ENCODE measurements at places on chromosomes 12 and 14. TPM values are rescaled to one million over a fixed set of nuclear protein-coding genes. Genes with fewer than 3 reads are reported as not detected.

USP44 gene
- total RNA-seq = 3.7 TPM

P2RX2 gene
- total RNA-seq = not detected

NEUROD4 gene
- total RNA-seq = not detected

GRCh38 chr12:531951-532585 lies 72.3 kb downstream of the B4GALNT3 start:
- no peaks in the 10 kb centered on the region for H3K4me1 ChIP-seq
- no peak overlapping the region for H3K27ac ChIP-seq
- peaks cover 2% of the 10 kb centered on the region for H3K27me3 ChIP-seq
- DNase-seq = no peak
- no peak overlapping the region for H3K4me3 ChIP-seq
- peaks cover 2% of the 10 kb centered on the region for H3K36me3 ChIP-seq

GRCh38 chr12:91918431-91918830 lies 227.2 kb downstream of the BTG1 start:
- H3K4me1 ChIP-seq = peaks cover 3% of the 10 kb centered on the region
- no peak for DNase-seq
- H3K36me3 ChIP-seq = no peaks in the 10 kb centered on the region
- H3K4me3 ChIP-seq = no peak overlapping the region
- H3K27me3 ChIP-seq = no peaks in the 10 kb centered on the region

GRCh38 chr12:57734591-57734990 lies 4.0 kb downstream of the AGAP2 start:
- H3K36me3 ChIP-seq = peaks cover 68% of the 10 kb centered on the region
- peaks cover 13% of the 10 kb centered on the region for H3K4me1 ChIP-seq
- no peak overlapping the region for H3K27ac ChIP-seq
- H3K4me3 ChIP-seq = no peak overlapping the region
- no peaks in the 10 kb centered on the region for H3K27me3 ChIP-seq

- peaks cover 3% of the 10 kb centered on the region for H3K27me3 ChIP-seq
- H3K4me1 ChIP-seq = peaks cover 1% of the 10 kb centered on the region
- H3K27ac ChIP-seq = no peak overlapping the region
- peak; percentile 76 for DNase-seq
Observed at GRCh38 chr12:119938049-119938667, 50.9 kb upstream of the BICDL1 start.

- H3K4me1 ChIP-seq = peaks cover 22% of the 10 kb centered on the region
- H3K36me3 ChIP-seq = no peaks in the 10 kb centered on the region
- H3K4me3 ChIP-seq = no peak overlapping the region
- H3K27me3 ChIP-seq = no peaks in the 10 kb centered on the region
- peak; percentile 76 for DNase-seq
Observed at GRCh38 chr12:54358191-54358944, 5.9 kb downstream of the GPR84 start.

DNA sequence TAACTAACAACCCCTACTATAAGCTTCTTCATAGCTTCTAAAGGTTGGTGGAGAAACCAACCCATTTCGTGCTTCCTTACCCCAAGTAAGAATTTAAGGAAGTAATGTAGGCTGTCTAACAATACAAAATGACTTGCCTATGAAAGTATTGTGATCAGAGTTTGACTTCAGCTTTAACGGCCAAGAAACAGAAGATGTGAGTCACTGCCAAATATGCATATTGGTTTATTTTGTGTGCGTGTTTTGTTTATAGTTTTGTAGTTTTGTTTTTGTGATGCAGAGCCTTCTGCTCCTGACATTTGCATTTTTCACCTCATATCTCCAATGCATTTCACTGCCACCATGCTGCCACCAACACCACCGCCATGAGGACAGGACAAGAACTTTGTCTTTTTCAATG lies 146.0 kb downstream of the FBXL14 start:
- peaks cover 4% of the 10 kb centered on the region for H3K36me3 ChIP-seq
- no peak for DNase-seq
- H3K4me3 ChIP-seq = no peak overlapping the region

GRCh38 chr12:6914246-6914946 lies at the start of gene ENO2:
Gene ENO2 (plus strand): TSS chr12:6914580. CDS start chr12:6915833, 1,253 bp downstream.
- peak within 1 kb of the TSS; percentile 84 for H3K4me3 ChIP-seq
- peaks cover 24% of the 10 kb centered on the region for H3K36me3 ChIP-seq
- no peaks in the 10 kb centered on the region for H3K27me3 ChIP-seq
- H3K4me1 ChIP-seq = peaks cover 43% of the 10 kb centered on the region
- peak within 1 kb of the TSS; percentile 91 for H3K27ac ChIP-seq

- peak overlapping the region; percentile 33 for H3K27ac ChIP-seq
- peaks cover 40% of the 10 kb centered on the region for H3K36me3 ChIP-seq
- DNase-seq = no peak
- H3K4me3 ChIP-seq = no peak overlapping the region
- no peaks in the 10 kb centered on the region for H3K27me3 ChIP-seq
- H3K4me1 ChIP-seq = peaks cover 25% of the 10 kb centered on the region
Observed at GRCh38 chr14:74684434-74684833, 28.4 kb downstream of the AREL1 start.

GRCh38 chr12:109765446-109765810 lies 51.8 kb downstream of the FAM222A start:
- no peak for DNase-seq
- H3K27ac ChIP-seq = peak overlapping the region; percentile 52
- H3K27me3 ChIP-seq = no peaks in the 10 kb centered on the region
- H3K4me1 ChIP-seq = peaks cover 3% of the 10 kb centered on the region

DNA sequence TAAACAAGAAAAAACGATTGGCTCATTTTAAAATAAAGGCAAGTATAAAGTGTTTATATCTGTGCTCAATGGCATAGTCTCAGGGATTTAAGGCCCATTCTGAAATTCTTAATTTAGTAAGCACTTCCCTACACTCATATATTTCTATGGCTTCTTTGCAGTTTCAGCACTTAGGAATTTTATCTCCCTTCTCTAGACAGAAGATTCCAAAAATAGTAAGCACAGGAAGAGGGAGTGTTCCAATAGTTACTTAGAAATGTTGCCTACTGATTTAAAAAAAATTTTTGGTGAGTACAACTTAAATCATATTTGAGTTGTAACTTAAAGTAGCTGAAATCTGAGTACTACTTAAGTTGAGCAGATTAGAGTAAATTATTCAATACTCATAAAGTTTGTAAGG lies 19.8 kb downstream of the INSM2 start:
- DNase-seq = no peak
- no peak overlapping the region for H3K4me3 ChIP-seq
- H3K4me1 ChIP-seq = no peaks in the 10 kb centered on the region
- H3K27me3 ChIP-seq = no peaks in the 10 kb centered on the region

DNA sequence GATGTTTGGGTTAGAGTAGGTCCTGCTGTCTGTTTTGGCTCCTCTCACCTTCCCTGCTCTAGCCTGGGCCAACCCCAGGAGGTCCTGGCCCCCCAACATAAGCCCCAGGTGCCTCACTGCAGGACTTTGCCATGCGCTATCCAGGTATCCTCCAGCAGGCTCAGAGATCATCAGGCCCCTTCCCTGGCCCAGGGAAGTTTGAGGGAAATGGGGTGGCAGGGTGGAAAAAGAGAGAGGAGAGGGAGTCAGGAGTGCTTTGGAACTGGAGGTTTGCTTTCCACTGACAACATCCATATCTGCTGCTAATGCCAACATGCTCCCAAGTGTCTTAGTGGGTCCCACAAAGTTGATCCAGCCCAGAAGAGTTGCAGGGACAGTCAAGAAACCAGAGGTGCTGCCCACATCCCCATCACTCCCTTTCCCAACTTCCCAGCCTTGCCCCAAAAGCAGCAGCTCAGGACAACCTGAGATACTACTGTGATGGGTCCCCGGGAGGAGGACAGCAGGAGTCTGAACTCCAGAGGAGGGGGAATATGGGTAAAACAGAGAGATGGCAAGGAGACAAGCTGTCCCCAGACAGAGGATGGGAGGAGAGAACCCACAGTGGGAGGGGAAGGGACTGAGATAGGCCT lies 677 bp downstream of the TNS2 start:
- no peaks in the 10 kb centered on the region for H3K36me3 ChIP-seq
- H3K4me3 ChIP-seq = no peak overlapping the region
- H3K27me3 ChIP-seq = peaks cover 3% of the 10 kb centered on the region
- H3K27ac ChIP-seq = peak overlapping the region; percentile 7
- DNase-seq = no peak
- peaks cover 41% of the 10 kb centered on the region for H3K4me1 ChIP-seq

GRCh38 chr14:34872822-34873588 lies 2.2 kb downstream of the BAZ1A start:
- H3K4me1 ChIP-seq = peaks cover 47% of the 10 kb centered on the region
- peaks cover 31% of the 10 kb centered on the region for H3K36me3 ChIP-seq
- no peaks in the 10 kb centered on the region for H3K27me3 ChIP-seq
- DNase-seq = no peak

GRCh38 chr12:75116646-75117198 lies 92.9 kb downstream of the KCNC2 start:
- DNase-seq = no peak
- no peaks in the 10 kb centered on the region for H3K27me3 ChIP-seq
- H3K4me1 ChIP-seq = no peaks in the 10 kb centered on the region

Measured in activated CD4-positive, alpha-beta T cell treated with anti-CD3 and anti-CD28 coated beads, Interleukin-2, amount 10 ng/mL, durations not matched to agents 7 days and 5 days (primary cell).